Heart left ventricle (tissue), 16 donors: ENCODE measurements at places on chromosomes 7 and 10. TPM values are rescaled to one million over a fixed set of nuclear protein-coding genes. Genes with fewer than 3 reads are reported as not detected.

- DNase-seq, result no peak
Observed at GRCh38 chr10:96112531-96112930, 17.6 kb upstream of the ZNF518A start.

Gene MYOZ1
- 2.5 TPM for total RNA-seq

DNA sequence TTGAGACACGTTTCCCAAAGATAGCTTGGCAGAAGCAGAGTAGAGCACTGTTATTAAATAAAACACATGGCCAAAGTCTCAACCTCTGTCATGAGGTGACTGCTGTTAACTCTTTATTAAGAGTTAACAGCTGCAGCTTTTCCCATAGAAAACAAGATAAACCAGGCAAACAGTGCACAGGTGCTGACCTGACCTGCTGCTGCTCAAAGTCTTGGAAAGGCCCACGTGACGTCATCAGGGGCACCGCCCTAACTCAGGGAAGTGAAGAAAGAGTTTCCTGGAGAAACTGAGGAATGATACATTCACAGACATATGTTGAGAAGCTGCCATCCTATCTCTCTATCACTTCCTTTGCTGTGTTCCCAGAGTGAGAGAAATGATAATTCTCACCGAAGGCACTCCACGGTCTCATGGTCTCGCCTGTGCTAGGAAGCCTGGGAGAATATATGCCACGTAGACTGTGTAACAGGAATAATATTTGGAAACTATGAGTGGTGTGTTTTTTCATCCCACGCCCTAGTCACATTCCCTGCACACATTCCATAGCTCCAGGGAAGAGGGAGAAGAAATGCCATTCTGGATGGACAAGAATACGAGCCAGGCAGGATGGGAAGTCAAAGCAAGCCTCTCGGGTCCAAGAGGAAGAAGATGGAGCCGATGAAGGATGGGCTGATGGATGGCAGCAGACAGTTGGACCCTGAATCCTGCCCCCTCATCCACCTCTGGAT lies 146.2 kb upstream of the NFE2L3 start:
- DNase-seq, result no peak

- no peak for DNase-seq
Observed at GRCh38 chr10:58937423-58937822, 239.0 kb upstream of the PHYHIPL start.

Gene OPN4
- total RNA-seq, result not detected

- DNase-seq, result no peak
Observed at GRCh38 chr10:3442451-3442990, 269.9 kb upstream of the PITRM1 start.

DNA sequence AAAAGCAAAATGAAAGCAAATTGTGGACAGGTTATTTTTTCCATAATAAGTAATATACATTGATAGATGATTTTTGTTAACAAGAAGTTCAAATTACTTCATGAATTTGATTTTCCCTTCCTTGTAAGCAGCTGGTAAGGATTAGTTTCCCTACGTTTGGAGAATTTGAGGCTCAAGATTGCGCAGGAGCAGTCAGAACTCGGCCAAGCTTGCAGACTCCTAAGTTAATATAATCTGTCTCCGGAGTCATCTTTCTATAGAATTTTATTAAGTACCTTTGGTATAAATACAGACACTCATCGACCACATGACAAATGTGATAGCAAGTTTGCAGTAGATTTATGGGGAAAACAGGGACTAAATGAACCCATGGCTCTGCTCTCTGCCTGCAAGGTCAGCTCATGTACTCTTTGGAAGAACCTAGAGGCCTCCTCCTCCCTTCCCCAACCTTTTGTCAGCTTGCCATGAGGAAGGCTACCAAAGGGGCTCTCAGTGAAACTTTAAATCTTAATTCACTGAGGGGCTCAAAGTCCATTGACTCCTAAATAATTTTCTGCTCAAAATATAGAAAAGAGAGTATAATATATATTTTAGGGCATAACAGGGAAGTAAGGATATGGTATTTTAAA lies 89.2 kb upstream of the CTTNBP2 start:
- no peak for DNase-seq

DNA sequence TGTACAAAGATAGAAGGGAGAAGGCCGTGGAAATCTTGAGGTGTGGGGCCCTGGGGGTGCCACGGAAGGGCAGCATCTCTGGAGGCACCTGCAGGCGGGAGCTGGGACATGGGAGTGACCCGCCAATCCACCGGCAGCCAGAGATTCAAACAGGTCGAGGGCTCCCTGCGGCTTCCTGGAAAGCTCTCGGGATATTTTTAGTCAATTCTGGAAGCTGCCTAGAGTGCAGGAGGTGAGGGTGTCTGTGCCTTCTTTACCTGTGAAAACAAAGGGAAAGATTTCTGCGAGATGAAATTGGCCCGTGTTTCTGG lies 16.6 kb downstream of the MNX1 start:
- no peak for DNase-seq

GRCh38 chr10:32103721-32104120 lies 47.5 kb upstream of the KIF5B start:
- no peak for DNase-seq

Gene OIT3
- total RNA-seq, result 0.23 TPM
